ENCODE measurements at places on chromosomes 16 and 17. TPM values are rescaled to one million over a fixed set of nuclear protein-coding genes. Genes with fewer than 3 reads are reported as not detected.

Gene CHST4
- total RNA-seq, result not detected

Gene OSGIN1
- 6.1 TPM for total RNA-seq

Gene CD300LB
- not detected for total RNA-seq

Gene IKZF3
- not detected for total RNA-seq

Gene STH
- total RNA-seq, result not detected

Gene TOX3
- total RNA-seq, result 0.27 TPM

Gene ELAC2
- 68.8 TPM for total RNA-seq

Gene PIPOX
- total RNA-seq, result 1.8 TPM

Gene DNAJA2
- 88.3 TPM for total RNA-seq

Gene CNGB1
- 0.07 TPM for total RNA-seq

Gene CPHXL2
- total RNA-seq, result not detected

Gene PLD2
- 27.9 TPM for total RNA-seq

Gene TBC1D26
- total RNA-seq, result not detected

Gene EVI2A
- 0.80 TPM for total RNA-seq

Gene NDUFAB1
- total RNA-seq, result 140 TPM

Gene KRTAP3-1
- total RNA-seq, result not detected

Gene HSPB9
- total RNA-seq, result not detected

Gene WDR59
- 26.6 TPM for total RNA-seq

Gene SOST
- total RNA-seq, result not detected

Gene PPP1R27
- not detected for total RNA-seq

Gene CDH15
- not detected for total RNA-seq

Gene IQCK
- total RNA-seq, result 12.8 TPM

Gene NUDT21
- 160 TPM for total RNA-seq

Gene PRAC2
- total RNA-seq, result not detected

Gene GPR179
- not detected for total RNA-seq

Gene CES3
- not detected for total RNA-seq

Gene PRSS22
- not detected for total RNA-seq

Gene MYL4
- total RNA-seq, result 0.66 TPM

Gene ZNF205
- total RNA-seq, result 12.0 TPM

Gene RNU2-1
- total RNA-seq, result not detected

Gene HSBP1
- 31.8 TPM for total RNA-seq

Gene MYH3
- under 0.01 TPM for total RNA-seq

Gene ABCC6
- under 0.01 TPM for total RNA-seq

Gene AIPL1
- total RNA-seq, result not detected

Gene ACSF3
- total RNA-seq, result 24.9 TPM

Gene CLDN6
- not detected for total RNA-seq

Gene SALL1
- under 0.01 TPM for total RNA-seq

Gene CYGB
- total RNA-seq, result 0.29 TPM

Gene LITAFD
- not detected for total RNA-seq

Gene HBM
- total RNA-seq, result not detected

Gene HAS3
- total RNA-seq, result 0.40 TPM

Gene ARHGAP44
- total RNA-seq, result 0.27 TPM

Gene MFSD6L
- not detected for total RNA-seq

Gene ETV4
- total RNA-seq, result 15.6 TPM

Gene CTRB1
- total RNA-seq, result not detected

Gene SLFN12L
- not detected for total RNA-seq

Gene RGS11
- total RNA-seq, result 3.1 TPM

Gene ACSM2A
- under 0.01 TPM for total RNA-seq
